Stimulated activated CD4-positive, alpha-beta T cell treated with anti-CD3 and anti-CD28 coated beads, Interleukin-12 subunit alpha, Interleukin-12 subunit beta, amount 100 ng/mL, for 4 hours (primary cell): ENCODE measurements at places on chromosomes 1 and 21.

GRCh38 chr1:93735722-93736121, 54.1 kb upstream of the BCAR3 start:
- no peak for DNase-seq

GRCh38 chr21:28489162-28489561, 503.5 kb downstream of the LTN1 start:
- DNase-seq: no peak

DNA sequence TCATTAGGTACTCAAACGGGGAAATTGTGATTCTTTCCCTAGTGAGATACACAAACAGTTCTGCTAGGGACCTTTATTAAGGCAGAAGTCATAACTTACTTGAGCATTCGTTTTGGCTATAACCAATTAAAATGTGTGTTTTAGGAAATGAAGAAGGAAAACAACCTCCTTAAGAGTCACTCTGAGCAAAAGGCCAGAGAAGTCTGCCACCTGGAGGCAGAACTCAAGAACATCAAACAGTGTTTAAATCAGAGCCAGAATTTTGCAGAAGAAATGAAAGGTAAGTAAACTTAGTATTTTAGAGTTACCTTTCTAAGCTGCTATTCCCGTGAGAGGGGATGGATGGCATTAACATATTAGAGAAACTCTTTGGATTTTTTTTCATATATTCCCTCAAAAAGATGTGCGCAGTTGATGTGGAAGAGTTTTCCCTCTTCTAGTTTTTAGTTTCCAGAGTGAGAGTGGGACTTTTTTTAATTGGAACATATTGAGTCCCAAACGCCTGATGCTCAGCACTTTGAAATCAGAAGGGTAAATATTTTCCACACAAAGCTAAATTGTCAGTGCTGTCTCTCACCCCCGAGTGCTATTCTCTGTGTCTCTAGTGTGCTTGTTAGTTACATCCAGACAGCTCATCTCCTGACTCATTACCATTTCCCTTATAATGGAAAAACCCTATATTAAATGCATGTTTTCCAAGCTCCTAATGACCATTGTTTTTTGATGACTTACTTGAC, 34.9 kb downstream of the CENPF start:
- no peak for DNase-seq

DNA sequence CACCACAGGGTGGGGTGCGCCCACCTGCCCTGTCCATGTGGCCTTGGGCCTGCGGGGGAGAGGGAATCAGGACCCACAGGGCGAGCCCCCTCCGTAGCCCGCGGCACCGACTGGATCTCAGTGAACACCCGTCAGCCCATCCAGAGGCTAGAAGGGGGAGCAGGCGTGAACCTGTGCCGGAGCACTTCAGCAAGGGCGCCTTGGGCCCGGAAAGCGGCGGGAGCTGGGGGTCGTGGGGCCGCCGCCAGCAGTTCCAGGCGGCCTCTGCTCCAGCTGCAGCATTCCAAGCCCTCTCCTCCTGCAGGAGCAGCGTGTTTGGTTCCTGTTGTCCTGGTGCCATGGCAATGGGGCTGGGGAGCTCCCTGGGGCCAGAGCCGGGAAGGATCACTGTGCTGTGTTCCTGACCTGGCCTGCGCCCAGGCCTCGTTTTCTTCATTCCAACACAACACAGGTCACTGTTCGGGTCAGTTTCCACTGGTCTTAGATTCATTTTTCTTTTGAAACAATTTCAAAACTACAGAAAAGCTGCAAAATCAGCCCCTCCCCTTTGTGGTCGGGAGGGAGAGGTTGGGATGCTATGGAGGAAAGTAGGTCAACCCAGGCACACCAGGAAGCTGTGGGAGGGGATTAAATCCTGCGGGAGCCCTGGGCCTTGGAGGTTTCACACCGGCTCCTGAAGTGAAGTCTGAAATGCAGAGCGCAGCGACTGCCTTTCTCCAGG, 18.8 kb downstream of the SLX9 start:
- no peak for DNase-seq

DNA sequence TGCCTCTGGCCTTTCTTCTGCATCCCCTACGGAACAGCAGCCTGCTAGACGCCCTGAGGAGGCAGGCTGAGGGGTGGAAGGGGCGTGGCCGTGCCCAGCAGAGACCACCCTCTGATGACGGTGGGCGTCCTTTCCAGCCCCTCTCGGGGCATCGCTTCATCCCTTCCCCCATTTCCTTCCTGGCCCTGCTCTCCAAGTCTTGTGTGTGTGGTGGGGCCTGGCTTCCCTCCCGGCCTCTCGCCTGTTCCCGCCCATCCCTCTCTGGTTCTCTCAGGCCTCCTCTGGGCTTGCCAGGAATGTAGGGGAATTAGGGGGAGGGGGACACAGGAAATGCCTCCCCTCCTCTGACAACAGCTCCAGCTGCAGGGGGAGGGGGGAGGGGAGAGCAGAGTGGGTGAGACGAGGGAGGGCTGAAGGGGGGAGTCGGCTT, 51.1 kb downstream of the SKI start:
- DNase-seq: no peak

- no peak for DNase-seq
Measured at GRCh38 chr1:90382161-90382560, 334.9 kb downstream of the BARHL2 start.

DNA sequence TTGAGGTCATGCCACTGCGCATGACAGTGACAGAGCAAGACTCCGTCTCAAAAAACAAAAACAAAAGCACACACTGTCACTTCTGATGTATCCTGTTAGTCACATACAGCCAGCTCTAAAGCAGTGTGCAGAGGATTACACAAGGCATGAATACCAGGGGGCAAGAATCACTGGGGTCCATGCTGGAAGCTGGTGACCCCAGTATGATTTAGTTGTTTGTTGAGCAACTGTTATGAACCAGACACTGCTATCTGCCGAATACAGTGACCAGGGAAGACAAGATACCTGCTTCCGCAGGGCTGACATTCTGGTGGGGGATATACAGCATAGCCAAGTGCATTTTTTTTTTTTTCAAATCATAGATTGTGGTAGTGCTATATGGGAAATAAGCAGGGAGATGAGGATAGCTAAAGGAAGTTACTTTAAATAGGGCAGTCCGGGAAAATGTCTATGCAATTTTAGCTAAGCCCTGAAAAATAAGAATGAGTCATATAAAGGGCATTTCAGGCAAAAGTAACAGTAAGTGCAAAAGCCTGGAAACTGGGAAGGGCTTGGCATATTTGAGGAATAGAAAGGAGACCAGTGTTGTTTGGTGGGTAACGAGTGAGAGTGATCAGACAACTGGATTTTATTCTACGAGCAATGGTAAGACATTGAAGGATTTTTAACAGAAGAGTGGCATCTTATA, 69.7 kb downstream of the ADSS2 start:
- no peak for DNase-seq

DNA sequence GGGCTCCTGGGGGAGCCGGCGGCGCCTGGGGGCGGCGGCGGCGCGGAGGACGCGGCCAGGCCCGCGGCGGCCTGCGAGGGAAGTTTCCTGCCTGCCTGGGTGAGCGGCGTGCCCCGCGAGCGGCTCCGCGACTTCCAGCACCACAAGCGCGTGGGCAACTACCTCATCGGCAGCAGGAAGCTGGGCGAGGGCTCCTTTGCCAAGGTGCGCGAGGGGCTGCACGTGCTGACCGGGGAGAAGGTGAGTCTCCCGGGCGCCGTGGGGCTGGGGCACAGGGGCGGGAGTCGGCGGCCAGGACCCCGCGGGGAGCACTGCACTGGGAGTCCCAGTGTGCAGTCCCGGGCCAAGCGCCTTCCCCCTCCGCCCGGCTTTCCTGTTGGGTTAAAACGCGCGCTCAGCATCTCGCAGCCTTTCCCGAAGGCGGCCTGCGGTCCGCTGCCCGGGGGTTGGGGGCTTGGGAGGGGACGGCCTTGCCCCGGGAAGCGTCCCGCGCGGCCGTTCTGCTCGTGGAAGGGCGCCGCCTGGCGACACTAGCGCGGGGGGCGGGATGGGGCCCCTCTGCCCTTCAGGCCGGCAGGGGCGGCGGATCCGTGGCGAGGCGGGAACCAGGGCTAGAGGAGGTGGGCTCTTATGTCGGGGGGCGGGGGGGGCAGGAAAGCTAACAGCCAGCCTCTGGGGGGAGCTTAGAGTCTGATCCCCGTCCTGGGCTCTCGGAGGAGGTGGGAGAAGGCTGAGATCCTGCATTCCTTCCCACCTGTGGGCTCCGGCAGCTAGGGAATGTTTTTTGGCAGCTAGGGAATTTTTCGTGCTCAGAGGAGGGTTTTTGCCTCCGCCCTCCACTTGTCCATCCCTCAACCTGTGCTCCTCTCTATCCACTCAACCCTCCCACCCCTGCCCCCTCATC, 1.1 kb downstream of the HUNK start:
- peak; percentile 53 for DNase-seq

- no peak for DNase-seq
Measured at GRCh38 chr1:156895455-156895812, 1.9 kb downstream of the PEAR1 start.

GRCh38 chr1:183882335-183883167, 77.6 kb downstream of the RGL1 start:
- no peak for DNase-seq

DNA sequence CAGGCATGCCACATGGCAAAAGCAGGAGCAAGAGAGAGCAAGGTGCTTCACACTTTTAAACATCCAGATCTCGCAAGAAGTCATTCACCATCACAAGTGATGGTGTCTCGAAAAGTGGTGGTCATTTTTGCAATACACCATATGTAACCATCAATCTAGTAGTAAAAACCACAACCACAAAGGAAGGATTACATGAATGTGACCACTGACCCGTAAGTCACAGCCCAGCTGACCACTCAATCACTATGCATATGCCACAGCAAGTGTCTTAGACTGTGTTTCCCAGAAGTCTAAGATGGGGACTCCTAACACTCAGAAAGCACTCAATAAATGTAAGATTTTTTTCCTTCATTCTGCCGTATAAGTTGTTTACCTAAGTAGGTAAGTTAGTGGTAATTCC, 76.9 kb downstream of the FH start:
- DNase-seq: no peak

GRCh38 chr1:218345673-218346390, 696 bp downstream of the TGFB2 start:
- peak; percentile 14 for DNase-seq

- DNase-seq: no peak
Measured at GRCh38 chr1:55129194-55129728, 85.9 kb downstream of the USP24 start.

- no peak for DNase-seq
Measured at GRCh38 chr1:243375596-243375995, 119.8 kb downstream of the SDCCAG8 start.

DNA sequence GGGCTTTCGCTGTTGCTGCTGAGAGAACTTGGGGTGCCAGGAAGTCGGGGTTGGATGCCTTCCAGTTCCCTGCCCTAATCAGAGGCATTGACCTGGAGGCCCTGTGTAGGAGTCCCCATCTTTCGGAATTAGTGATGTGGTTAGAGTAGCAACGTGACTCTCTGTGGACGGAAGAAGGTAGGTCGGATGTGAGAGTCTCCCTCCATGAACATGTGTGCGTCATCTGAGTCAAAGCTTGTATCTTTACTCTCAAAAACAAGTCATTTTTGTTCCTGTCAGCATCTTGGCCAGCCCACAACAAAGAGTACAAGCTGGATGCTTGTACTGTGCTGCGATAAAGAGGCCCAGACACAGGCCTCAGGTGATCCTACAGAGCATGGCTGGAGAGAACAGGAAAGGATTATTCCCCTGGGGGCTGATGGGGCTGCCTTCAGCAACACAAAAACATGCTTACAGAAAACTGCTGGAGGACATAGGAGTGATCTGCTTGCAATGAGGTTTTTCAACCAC, 31.0 kb upstream of the IL10 start:
- peak; percentile 50 for DNase-seq

DNA sequence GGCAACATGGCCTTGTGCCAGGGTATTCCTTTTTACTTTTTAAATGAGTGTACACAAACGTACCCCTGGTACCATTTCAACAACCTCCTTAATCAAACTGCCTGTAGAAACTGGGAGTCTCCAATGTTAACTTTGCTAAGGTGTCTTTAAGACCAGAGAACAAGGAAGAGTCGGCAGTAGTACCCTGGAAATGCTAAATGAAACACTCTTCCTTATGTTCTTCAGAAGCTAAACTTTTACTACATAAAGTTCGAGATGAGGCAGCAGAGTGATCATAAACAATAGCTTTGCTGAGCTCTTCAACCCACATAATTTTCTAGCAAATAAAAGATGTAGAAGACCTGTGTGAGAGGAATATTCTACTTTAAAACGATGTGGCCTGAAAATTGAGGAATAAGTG, 297.7 kb upstream of the NRIP1 start:
- DNase-seq: no peak

DNA sequence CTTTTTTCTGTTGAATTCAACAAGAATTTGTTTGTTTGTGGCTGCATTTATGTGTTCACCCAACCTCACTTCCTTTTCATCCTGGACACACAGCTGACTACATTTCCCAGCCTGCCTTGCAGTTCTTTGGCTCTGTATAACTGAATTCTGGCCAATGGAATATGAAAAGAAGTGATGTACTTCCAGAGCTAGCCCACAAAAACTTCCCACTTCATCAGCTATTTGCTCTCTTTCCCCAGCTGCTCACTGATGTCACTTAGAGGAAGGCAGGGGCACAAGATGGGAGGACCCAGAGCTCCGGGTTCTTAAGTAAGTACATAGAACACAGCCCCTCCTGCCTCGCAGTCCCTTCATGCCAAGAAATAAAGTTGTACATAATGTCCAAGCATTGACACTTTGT, 235.0 kb upstream of the FGGY start:
- no peak for DNase-seq

- DNase-seq: no peak
Measured at GRCh38 chr1:230610589-230610988, 31.7 kb upstream of the COG2 start.

- DNase-seq: no peak
Measured at GRCh38 chr1:209720326-209720725, 15.7 kb downstream of the HSD11B1 start.

GRCh38 chr1:46587069-46587468, 17.0 kb downstream of the MKNK1 start:
- DNase-seq: no peak

DNA sequence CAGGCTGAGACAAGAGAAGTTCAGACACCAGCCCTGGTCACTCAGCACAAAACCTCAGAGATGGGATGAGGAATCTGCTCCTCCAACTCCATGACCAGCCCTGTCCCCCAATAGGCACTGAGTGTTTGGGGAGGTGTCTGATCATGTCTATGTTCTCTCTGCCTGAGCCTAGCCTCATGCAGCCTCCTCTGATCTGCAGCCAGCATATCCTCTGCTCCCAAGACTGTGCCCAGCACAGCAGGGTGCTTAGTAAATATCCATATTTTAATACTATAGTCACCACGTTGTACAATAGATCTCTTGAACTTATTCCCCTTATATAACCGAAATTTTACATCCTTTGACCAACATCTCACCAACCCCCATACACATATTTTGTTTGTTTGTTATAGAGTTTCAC, 202.9 kb downstream of the MATN1 start:
- DNase-seq: no peak

DNA sequence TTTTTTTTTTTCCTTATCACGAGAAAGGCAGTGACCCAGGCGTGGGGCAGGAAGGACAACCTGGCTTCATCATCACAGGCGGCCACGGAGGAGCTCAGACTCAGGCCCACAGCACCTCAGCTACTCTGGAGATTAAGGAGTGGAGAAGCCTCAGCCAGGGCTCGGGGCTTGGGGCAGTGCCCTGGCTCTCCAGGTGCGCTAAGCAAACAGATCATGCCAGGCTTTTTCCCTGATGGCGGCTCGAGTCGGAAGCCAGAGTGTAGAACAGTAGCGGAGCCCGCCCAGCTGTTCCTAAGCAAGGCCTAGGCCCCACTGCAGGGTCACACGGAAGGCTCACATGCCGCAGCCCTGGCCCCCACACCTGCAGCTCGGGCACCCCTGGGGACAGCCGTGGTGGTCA, 70.7 kb downstream of the AGPAT3 start:
- DNase-seq: no peak
